ENCODE measurements at places on chromosomes 12 and 14.

GRCh38 chr14:68140076-68140741 lies 320.6 kb downstream of the RAD51B start:
- DNase-seq = no peak

- no peak for DNase-seq
Observed at GRCh38 chr12:125169870-125170269, 104.6 kb downstream of the AACS start.

DNA sequence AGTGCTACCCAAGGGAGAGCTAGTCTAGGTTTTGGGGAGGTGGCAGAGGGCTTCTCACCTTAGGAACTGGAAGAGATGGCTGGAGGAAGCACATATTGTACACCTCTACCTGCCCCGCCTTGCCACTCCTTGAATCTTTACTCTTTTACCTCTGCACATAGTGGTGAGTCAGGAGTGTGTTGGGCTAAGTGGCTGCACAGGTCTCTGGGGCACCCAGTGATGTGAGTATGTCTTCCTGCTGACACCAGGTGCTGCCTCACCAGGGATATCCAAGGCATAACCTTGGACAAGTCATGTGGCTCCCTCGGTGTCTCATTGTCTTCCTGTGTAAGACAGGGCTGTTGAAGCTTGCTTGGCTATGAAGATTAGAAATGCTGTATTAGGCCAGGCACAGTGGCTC lies 19.8 kb upstream of the CABP1 start:
- DNase-seq = no peak

DNA sequence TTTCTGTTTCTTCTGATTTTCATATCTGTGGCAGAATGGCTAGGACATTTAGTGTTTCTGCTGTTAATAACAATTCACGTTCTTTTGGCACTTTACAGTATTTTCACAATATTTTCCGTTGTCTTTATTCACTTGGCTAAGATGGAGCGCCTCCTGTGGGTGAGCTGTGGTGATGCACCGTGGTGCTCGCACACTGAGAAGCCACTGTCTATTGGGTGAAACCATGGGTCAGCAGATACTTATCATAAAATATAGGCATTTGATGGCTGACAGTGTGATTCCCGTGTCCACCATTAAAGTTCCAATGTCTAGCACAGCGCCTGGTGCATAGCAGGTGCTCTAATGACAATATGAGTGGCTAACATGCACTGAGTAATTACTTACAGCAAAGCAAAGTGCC lies 141.8 kb downstream of the VRK1 start:
- no peak for DNase-seq

- peak; percentile 67 for DNase-seq
Observed at GRCh38 chr14:77641534-77642341, 25.3 kb upstream of the SPTLC2 start.

- no peak for DNase-seq
Observed at GRCh38 chr14:75258079-75258802, 20.4 kb upstream of the FOS start.

DNA sequence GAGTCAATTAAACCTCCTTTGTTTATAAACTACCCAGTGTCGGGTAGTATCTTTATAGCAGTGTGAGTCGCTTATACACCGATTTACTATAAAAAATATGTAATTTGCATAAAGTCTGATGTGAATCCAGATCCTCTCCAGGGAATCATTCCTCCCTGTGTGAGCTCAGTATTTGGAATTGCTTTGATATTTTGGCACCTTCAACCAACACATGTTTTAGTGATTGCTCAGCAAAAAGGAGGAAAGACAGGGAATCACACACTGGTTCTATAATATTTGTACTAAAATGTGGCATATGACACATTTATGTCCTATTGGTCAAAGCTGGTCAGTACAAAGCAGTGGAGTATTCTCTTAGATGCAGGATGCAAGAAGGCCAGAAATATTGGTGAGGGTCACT lies 703.9 kb upstream of the ATXN7L3B start:
- DNase-seq = no peak

DNA sequence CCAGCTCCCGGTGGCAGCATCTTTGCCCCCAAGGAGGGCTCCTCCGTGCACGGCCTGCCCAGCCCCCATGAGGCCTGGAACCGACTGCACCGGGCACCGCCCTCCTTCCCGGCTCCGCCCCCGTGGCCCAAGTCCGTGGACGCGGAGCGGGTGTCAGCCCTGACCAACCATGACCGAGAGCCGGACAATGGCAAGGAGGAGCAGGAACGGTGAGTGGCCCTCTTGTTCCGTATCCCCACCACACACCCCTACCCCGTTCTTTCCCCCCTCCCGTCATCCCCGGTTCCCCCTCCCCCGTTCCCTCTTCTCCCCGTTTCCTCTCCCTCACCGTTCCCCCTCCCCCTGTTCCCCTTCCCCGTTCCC lies 28.3 kb downstream of the LRCOL1 start:
- DNase-seq = no peak

- no peak for DNase-seq
Observed at GRCh38 chr12:83265808-83266207, 579.1 kb downstream of the TMTC2 start.

- DNase-seq = no peak
Observed at GRCh38 chr12:78898416-78898815, 33.8 kb downstream of the SYT1 start.

GRCh38 chr12:114711689-114712152 lies 27.7 kb upstream of the TBX3 start:
- DNase-seq = no peak

DNA sequence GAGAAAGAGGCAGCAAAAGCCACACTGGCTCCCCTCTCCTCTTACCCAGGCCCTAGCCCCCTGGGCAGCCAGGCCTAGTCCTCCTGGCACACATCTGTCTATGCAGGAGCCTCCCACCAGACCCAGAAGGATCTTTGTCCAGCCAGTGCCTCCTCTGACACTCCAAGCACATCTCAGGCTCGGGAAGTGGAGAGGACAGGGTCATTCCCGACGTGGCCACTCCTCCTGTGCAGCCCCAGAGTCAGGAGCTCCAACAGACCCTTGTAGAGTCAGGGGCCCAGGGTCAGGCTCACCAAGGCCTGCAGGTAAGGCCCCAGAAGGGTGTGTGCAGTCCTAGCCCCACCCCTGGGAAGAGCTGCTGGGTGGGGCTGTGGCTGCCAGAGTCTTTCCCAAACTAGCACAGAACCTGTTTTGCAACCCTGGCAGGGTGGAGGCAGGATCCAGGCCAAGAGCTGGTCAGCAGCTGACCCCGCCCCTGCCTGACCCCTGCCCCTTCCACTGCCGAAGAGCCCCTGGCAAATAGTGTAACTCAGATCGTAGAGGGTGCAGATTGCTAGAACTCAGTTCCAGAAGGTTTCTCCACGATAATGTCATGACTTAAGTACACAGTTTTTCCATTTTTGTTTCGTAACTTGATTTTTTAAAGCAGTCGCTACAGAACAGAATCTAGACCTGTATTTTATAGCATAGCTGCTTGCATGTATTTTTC lies 26.6 kb upstream of the PNMA1 start:
- no peak for DNase-seq

- DNase-seq = no peak
Observed at GRCh38 chr14:35365130-35366055, 39.2 kb downstream of the NFKBIA start.

DNA sequence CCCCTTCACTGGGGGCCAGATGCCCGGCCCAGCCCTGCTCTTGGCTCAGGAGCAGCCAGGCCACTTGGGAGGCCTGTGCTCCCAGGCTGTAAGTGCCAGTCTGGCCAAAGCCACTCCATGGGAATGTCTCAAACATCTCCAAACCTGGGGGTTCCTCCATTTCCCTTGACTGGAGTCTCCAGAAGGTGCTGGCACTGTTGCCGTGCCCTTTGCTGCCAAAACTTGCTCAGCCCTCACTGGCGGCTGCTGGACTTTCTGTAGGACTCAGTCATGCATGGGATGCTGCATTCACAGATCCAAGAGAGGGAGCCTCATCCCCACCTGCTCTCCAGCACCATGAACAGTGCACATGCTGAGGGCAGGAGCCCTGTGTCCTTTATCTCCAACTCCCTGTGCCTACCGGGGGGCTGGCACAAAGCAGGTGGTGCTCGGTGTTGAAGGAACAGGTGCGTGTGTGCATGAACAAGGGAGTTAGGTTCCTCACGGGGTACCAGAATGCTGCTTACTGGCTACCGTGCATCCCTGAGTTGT lies 9.6 kb upstream of the OTUB2 start:
- no peak for DNase-seq

- no peak for DNase-seq
Observed at GRCh38 chr12:30461026-30461615, 234.5 kb downstream of the IPO8 start.

GRCh38 chr14:104879201-104879982 lies 14.3 kb downstream of the CEP170B start:
- DNase-seq = no peak

- DNase-seq = peak; percentile 12
Observed at GRCh38 chr14:100111931-100112704, 46.9 kb downstream of the EVL start.

- no peak for DNase-seq
Observed at GRCh38 chr12:124704619-124705018, 137.2 kb upstream of the NCOR2 start.

GRCh38 chr12:79560225-79560889 lies 130.4 kb downstream of the PAWR start:
- no peak for DNase-seq
